ENCODE measurements at places on chromosomes 11 and 22. TPM values are rescaled to one million over a fixed set of nuclear protein-coding genes. Genes with fewer than 3 reads are reported as not detected.

- H3K27ac ChIP-seq, result no peak overlapping the region
- H3K36me3 ChIP-seq, result no peaks in the 10 kb centered on the region
- DNase-seq, result no peak
- H3K4me1 ChIP-seq, result no peaks in the 10 kb centered on the region
- no peaks in the 10 kb centered on the region for H3K27me3 ChIP-seq
- no peak overlapping the region for H3K4me3 ChIP-seq
These were observed 157.6 kb upstream of the BLID start for GRCh38 chr11:122273476-122274191.

DNA sequence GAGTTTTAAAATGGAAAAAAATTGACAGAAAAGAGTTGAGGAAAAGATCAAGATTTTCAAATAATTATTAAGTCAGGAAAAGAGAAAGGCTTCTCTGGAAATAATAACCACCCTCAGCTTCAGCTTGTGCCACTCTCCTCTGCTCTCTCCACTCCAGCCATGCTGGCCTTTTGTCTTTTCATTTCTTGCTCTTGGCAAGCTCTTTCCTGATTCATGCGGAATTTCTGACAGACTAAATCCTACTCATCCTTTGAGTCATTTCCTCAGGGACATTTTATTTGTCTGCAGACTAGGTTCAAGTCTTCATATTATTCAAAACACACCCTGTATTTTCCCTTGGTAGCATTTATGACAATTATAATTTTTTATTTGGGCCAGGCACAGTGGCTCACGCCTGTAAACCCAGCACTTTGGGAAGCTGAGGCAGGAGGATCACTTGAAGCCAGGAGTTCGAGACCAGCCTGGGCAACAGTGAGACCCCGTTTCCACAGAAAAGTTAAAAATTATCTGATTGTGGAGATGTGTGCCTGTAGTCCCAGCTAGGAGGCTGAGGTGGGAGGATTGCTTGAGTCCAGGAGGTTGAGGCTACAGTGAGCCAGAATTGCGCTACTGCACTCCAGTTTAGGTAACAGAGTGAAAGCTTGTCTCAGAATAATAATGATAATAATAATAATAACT lies 7.8 kb upstream of the P4HA3 start:
- no peak for DNase-seq
- H3K27ac ChIP-seq, result no peak overlapping the region
- H3K27me3 ChIP-seq, result no peaks in the 10 kb centered on the region
- peaks cover 4% of the 10 kb centered on the region for H3K4me1 ChIP-seq
- H3K36me3 ChIP-seq, result no peaks in the 10 kb centered on the region

DNA sequence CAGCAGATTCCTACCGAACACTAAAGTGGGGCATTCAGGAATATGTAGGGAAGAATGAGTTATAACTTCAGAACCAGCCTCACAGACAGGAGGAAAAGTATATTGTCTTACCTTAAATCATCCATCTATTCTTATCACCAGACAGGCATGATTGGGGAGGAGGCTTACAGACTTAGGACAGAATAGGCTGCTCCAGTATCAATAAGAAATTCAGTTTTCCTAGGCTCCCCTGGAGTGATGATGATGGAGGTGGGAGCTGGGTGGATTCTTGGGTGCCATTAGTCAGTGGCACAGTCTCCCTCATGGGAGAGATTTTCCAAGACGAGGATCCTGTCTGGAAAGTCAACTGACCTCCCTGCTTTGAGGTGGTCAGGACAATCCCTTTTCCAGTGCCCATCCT lies 225.0 kb downstream of the AASDHPPT start:
- H3K4me1 ChIP-seq, result no peaks in the 10 kb centered on the region
- no peak for DNase-seq
- H3K27ac ChIP-seq, result no peak overlapping the region
- H3K27me3 ChIP-seq, result no peaks in the 10 kb centered on the region
- no peak overlapping the region for H3K4me3 ChIP-seq

Gene MMP12
- total RNA-seq, result not detected

Gene CARD16
- total RNA-seq, result 33.6 TPM

Measured in B cell (primary cell).